Stimulated activated CD4-positive, alpha-beta T cell treated with anti-CD3 and anti-CD28 coated beads, Interleukin-2, amount 100 ng/mL, for 4 hours (primary cell): ENCODE measurements at places on chromosomes 3 and 15.

DNA sequence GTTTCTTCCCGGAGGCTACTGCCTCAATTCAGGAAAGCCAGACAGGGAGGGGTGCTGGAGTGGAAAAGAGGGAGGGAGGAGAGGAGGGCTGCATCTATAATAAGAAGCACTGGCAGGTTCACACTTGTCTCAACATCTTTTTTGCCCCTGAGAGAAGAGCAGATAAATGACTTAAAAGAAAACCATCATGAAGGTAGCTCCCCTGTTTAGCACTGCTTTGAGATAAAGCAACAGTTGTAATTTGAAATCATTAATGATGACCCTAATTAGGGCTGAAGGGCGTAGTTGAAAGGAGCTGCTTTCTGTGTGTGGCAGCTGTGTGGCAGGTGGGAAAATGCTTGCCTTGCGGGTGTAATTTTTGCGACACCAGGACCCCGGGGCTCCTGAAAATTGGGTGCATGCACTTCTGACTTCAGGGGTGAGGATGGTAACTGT, 222.8 kb upstream of the IL12A start:
- no peak for DNase-seq

- DNase-seq: no peak
These were observed 6.0 kb downstream of the CLEC3B start for GRCh38 chr3:45032113-45032512.

DNA sequence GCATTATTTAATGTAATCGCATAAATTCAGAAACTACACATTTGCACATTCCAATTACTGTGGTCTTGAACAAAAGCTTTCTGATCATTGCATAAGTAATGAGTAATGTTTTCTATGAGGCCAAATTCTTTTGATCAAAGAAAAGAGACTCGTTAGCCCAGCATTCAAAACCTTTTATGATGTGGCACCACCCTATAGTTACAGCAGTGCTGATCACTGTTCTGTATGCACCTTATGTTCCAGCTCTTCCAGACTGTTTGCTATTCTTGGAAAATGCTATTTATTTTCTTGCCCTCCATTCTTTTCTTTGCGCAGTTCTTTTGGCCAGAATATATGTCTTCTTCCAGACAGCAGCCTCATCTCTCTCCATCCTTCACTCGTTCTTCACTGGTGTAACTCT, 42.3 kb downstream of the MAP3K13 start:
- DNase-seq: no peak

GRCh38 chr3:22542311-22542710, 660.8 kb upstream of the UBE2E2 start:
- DNase-seq: no peak

GRCh38 chr15:73335471-73335870, 33.3 kb downstream of the HCN4 start:
- no peak for DNase-seq

DNA sequence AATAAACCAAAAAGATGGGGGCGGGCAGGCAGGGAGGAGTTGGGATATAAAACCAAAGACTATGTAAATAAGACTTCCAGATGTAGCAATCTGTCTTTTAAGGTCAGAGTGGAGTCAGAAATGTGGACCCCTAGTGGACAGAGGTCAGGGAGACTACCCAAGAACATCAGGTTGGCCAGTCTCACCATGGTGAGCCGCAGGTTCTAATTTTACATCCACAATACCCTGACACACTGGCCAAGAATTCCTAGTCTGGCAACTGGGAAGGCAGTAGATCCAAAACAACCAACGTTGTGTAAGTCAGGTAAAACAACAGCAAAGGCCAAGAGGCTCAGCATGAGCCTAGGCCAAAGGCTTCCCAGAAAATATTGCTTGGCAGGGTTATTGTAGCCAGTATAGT, 203.4 kb downstream of the FOXP1 start:
- DNase-seq: no peak

- no peak for DNase-seq
These were observed 53.0 kb upstream of the CA12 start for GRCh38 chr15:63434576-63435186.

DNA sequence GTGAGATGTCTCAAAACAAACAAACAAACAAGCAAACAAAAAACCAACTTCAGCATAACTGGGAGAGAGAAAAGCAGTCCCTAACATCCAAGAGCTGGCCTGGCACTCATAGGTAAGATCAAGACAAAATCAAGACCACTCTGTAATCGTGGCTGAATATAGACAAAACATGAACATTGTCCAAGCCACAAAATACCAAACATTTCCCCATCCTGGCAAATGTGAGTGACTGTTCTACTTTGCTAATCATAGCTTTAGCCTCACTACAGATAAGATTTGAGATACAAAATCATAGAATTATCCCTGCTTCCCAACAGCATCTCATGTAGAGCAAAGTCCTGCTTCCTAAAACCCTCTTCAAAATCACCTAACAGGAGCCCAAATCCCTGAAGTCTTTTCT, 116.7 kb upstream of the PRTG start:
- no peak for DNase-seq
